ENCODE measurements at places on chromosomes 2 and 18. TPM values are rescaled to one million over a fixed set of nuclear protein-coding genes. Genes with fewer than 3 reads are reported as not detected.

The TMEM17 gene
- 3.4 TPM for total RNA-seq

GRCh38 chr2:206198677-206199076 is 39.0 kb downstream of the EEF1B2 start:
- H3K4me3 ChIP-seq, result no peak overlapping the region
- H3K36me3 ChIP-seq, result no peaks in the 10 kb centered on the region
- H3K4me1 ChIP-seq, result peaks cover 19% of the 10 kb centered on the region
- no peaks in the 10 kb centered on the region for H3K27me3 ChIP-seq
- DNase-seq, result no peak

The VWC2L gene
- total RNA-seq, result not detected

- H3K4me3 ChIP-seq, result no peak overlapping the region
- H3K27ac ChIP-seq, result no peak overlapping the region
- H3K27me3 ChIP-seq, result no peaks in the 10 kb centered on the region
- H3K36me3 ChIP-seq, result no peaks in the 10 kb centered on the region
- no peaks in the 10 kb centered on the region for H3K4me1 ChIP-seq
These were observed 935.0 kb downstream of the TRIB2 start for GRCh38 chr2:13651684-13652131.

DNA sequence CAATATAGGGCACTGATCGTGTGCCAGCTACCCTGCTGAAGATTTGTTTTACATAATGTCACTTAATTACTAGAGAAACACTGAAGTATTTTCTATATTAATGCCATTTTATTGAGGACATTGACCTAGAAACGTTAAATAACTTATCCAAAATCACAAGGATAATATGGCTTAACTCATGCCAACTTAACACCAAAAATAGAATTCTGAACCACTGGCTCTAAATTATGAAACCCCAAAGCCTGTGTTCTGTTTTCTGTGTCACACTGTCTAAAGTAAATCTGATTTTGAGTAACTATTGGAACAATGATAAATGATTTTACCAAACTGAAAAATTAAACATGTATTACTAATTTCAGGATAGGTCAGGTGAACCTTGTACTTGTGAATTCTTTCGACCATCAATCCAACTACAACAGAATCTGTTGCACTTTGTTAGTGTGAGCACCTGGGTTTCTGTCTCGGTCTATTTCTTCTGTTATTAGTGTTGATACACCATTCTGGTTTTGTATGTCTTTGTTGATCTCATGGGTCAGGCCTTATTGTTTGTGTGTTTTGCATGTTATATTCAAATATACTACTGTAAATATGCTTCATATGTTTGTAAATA is 48.2 kb upstream of the CCDC141 start:
- no peak overlapping the region for H3K4me3 ChIP-seq
- no peaks in the 10 kb centered on the region for H3K27me3 ChIP-seq
- no peaks in the 10 kb centered on the region for H3K36me3 ChIP-seq
